ENCODE measurements at places on chromosomes 7 and 10.

DNA sequence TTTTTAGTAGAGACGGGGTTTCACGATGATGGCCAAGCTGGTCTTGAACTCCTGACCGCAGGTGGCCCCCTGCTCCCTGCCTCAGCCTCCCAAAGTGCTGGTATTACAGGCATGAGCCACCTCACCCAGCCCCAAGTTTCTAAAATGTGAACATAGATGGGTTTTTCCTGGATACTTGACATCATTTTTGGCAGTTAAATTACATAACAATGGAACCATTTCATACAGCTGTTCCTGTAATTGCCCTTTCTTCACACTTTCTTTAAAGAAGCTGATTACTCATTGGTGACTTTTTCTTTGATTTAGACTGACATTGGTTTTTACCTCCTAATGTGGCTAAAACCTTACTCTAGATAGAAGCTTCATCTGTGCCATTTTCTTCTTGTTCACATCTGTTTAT is 5.9 kb downstream of the ZKSCAN1 start:
- DNase-seq = no peak

- DNase-seq = no peak
These were observed 335.2 kb upstream of the SEMA3D start for GRCh38 chr7:85522070-85522469.

DNA sequence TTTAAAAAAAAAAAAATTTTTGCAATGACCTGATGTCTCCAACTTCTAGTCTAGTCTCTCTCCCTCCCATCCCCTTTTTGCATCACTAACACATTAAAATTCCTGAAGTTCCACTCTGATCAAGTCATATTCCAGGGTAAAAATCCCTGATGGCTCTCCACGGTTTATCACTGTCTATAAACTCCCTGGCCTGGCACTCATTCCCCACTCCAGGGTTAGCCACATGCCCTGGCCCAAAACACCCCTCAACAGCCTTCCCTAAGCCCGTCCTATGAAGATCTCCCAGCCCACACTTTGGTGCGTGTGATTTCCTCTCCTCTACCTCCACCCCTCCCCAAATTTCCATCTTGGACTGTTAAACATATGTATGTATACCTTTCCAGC is 125.4 kb downstream of the JAZF1 start:
- no peak for DNase-seq

GRCh38 chr10:6117711-6118110 is 28.9 kb downstream of the RBM17 start:
- no peak for DNase-seq

DNA sequence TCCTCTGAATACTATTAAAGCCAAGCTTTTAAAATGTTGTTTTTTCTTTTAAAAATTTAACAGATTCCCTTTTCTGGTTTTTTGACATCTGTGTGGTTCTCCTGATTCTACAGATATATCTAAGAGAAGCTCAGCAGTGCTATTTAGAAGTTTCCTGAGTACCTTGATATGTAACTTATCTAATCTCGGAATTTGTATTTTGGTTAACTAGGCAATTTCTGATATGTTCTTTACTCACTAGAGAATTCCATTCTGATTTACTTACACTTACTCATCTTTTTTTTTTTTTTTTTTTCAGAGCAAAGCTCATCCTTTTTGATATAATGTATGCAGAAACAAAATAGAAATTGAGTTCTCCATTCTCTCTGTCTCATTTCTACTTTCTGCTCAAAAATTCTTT is 63.8 kb downstream of the PALS2 start:
- no peak for DNase-seq

- DNase-seq = no peak
These were observed 154.7 kb downstream of the RNLS start for GRCh38 chr10:88428442-88428841.

DNA sequence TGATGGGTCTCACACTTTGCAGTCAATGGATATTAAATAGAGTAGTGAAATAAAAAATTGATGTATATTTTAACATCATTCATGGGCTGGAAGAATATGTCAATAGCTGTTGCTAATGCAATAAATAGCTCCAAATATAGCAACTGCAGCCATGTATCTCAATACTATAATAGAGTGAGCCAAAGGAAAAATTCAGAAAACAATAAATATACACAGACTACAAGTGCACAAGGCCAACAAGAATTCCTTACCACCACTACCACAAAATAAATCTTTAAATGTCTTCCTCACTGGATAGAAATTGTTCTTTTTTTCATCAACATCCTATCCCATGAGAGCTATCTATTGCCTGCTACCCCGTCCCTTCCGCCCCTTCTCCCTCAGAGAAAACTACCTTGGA is 113.1 kb upstream of the TRIM24 start:
- no peak for DNase-seq

DNA sequence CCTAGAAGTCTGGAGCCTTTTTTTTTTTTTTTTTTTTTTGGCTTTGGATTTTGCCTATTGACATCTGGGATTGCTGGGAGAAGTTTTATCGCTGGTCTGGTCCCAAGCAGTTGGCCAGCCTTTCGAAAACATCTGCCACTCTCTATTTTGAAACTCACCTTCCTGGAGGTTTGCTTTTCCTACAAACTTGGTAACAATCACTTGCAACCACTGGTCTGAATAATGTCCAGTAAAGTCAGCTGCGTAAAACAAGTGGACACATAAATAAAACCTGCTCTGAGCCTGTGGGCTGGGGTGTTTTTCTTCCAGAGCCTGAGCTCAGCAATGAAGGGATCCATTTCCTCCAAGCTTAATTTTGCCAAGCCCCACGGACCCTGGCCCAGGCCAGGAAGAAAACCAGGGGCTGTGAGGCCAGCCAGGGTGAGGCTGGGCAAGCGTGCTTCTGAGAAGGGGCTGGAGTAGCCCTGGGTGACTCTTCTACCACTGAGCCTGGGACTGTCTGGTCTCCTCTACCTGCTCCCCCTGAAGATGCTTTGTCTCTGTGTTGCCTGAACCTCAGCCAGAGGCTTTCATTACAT is 202.2 kb downstream of the GFRA1 start:
- no peak for DNase-seq

DNA sequence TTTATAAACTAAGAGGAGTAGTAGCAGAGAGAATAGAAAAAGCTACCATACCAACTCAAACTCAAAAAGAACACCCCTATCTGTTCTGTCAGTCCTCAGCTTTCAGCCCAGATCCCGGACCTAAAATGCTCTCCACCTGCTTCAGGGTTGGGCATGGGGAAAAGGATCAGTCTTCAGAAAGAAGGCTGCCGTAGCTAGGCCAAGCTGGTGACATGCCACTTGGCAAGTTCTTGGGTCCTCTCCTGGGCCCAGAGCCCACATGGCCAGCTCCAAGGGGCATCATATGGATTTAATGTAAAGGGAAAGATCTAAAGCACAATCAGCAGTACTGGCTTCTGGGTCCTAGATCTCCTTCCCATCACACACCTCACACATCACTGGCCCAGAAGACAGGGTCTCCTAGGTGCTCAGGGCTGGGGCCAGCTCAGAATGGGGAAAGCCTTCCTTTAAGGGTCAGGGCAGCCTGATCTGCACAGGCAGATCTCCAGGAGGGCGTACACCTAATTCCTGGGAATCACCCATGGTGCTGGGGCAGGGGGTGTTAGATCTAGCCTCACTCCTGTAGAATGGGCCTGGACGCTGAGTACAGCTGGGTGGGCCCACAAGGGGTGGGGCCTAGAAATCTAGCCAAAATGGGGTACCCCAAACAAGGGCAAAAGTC is 2.5 kb downstream of the VAX1 start:
- no peak for DNase-seq

- DNase-seq = no peak
These were observed 98.5 kb upstream of the ANK3 start for GRCh38 chr10:60488111-60488669.

DNA sequence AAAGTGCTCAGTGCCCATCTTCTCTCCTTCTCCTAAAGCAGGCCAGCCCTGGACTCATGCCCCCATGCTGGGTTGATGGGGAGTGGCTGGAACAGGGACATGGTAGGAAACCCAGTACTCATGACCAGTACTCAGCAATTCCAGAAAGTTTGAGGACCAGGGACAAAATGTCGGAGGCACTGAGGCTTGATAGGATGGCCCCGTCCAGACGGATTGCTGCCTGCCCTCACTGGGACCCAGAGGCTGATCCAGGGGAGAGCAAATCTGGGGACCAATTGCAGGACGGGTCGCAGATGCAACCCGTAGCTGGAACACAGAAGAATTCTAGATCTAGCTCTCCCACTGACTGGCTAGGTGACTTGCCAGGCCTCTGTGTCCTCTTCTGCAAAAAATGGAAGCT is 5.1 kb downstream of the ZCCHC24 start:
- no peak for DNase-seq

DNA sequence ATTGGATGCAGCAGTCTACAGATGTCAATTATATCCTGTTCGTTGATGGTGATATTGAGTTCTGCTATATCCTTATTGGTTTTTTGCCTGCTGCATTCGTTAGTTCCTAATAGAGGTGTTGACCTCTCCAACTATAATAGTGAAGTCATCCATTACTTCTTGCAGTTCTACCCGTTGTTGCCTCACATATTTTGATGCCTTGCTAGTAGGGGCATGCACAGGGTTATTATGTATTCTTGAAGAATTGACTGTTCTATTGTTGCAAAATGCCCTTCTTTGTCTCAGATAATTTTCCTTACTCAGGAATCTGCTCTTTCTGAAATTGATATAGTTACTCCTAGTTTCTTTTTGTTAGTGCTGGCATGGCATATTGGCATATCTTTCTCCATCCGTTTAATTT is 140.1 kb upstream of the INHBA start:
- no peak for DNase-seq

DNA sequence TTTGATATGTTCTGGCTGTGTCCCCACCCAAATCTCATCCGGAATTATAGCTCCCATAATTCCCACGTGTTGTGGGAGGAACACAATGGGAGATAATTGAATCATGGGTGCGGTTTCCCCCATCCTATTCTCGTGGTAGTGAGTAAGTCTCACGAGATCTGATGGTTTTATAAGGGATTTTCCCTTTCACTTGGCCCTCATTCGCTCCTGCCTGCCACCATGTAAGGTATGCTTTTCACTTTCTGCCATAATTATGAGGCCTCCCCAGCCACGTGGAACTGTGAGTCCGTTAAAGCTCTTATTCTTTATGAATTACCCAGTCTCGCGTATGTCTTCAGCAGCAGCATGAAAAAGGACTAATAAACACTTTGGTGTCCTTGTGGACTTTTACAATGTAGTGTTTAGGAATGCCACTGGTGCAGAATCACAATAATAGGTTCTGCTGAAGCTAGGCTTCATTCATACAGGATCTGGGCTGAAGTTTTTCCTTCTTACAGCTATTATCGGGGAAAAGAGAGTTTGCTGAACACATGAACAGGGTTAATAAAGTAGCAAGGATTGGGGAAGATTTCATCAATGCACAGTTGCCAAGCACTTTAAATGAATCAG is 74.3 kb downstream of the CPED1 start:
- DNase-seq = no peak

DNA sequence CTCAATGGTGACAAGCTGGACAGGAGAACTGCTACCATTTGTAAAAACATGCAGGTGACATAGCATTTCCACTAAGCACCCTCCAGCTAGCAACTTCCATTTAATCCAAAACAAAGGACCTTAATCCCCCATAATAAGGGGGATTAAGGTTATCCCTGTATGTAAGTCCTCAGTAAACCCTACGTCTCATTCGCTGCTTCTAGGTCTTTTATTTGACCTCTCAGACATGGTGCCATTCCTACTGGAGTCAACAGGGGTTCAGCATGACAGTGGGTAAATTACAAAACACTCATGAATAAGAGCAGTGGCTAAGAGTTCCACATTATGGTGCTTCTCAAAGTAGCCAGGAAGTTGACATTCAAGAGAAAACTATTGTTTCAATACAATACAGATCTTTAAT is 121.8 kb upstream of the CAV2 start:
- no peak for DNase-seq

DNA sequence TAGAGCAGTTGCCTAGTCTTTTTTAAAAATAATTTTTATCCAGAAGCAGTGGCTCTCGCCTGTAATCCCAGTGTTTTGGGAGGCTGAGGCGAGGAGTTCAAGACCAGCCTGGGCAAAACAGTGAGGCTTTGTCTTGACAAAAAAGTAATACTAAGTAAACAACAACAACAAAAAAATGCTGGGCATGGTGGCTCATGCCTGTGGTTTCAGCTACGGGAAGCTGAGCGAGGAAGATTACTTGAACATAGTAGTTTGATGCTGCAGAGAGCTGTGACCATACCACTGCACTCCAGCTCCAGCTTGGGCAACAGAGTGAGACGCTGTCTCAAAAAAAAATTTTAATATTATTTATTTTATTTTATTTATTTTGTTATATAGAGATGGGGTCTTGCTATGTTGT is 31.3 kb upstream of the TPST1 start:
- no peak for DNase-seq

DNA sequence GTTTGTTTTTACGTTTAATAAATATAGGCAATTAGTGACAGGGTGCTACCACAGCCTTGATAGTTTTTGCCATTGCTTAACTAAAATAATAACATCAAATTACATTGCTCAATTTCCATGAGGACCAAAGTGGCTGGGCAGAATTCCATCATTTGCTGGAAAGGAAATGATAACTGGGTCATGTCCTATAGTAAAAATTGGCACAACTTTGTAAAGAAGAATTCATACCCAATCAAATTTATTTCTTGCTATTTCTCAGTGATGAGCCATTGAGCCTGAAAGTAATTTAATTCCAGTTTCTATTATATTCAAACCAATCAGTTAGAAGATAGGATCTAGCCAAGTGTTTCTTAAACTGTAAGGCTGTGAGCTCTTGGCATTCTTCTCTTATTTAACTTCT is 102.2 kb upstream of the CTTNBP2 start:
- no peak for DNase-seq

- no peak for DNase-seq
These were observed 37.3 kb downstream of the KIF20B start for GRCh38 chr10:89738551-89739209.

DNA sequence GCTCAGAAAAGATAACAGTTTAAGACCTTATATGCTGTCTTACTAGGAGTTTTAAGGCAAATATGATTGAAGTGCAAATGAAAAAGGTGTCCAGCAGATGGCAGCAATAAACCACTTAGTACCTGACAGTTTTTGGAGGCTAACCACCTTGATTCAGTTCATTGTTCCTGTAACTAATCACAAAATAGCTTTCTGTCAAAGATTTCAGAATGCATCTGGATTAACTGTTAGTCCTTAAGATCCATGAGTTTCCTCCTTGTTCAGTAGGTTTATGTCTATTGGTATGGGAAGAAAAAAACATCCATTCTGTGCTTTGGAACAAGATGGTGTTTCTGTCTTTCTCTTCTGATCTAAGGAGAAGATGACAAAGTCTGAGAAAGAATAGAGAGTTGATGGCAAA is 46.6 kb downstream of the CCSER2 start:
- DNase-seq = no peak

DNA sequence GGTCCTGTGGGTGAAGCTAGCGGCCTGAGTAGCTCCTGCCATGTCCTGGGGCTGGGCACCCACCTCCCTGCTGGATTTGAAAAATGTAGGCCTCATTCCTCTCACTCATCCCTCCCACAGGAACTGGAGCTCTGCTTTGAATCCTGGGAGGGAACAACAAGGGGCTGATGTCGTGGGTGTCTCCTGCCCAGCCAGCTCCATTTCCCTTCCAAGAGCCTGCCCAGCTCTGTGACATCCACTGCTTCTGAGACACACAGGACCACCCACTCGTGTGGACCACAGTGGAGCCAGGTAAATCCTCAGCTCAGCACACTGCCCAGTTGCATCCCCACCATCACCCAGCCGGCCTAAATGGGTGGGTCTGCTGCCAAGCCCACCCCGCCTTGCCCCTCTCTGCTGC is 579.2 kb downstream of the GRID1 start:
- DNase-seq = no peak

Measured in stimulated activated CD8-positive, alpha-beta memory T cell treated with anti-CD3 and anti-CD28 coated beads, Interleukin-4, amount 100 ng/mL, for 1 hour (primary cell).